Epithelial cell of prostate (primary cell): ENCODE measurements at places on chromosomes 3 and 15.

- DNase-seq, result no peak
Measured at GRCh38 chr15:90106522-90107117, 4.4 kb upstream of the IDH2 start.

DNA sequence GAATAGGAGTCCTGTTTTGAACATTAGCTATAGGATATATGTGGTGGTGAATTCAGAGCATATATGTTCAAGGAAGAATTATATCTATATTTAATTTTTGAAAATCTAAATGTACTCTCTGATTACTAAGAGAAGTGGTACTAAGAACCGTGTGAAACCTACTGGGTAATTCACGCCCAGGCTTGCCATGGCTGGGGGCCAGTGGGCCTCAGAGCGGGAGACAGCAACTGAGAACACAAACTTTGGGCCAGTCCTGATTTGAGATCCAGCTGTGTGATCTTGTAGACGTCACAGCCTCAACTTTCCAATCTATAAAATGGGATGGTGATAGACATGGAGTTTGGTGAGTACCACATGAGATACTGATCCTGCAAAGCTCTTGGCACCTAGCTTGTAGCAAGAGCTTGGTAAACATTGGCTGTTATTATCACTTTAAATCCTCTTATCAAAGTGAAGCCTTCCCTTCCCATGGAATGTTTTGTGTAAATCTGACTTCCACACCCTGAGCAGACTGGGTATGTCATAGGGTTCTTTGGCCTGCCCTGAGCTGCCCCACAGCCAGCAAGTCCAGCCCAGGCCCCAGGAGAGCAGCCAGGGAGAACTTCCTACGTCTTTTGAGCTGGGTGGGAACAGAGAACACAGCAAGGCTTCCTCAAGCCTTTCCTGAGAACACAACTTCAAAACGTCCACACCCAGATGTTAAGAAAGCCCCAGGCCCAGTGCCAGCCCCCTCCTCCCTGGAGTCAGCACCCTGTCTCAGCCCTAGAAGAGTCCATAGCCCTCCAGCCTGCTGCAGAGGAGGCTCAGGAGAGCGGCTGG is 8.2 kb upstream of the PAQR5 start:
- DNase-seq, result no peak

GRCh38 chr3:75262661-75263060 is 401.5 kb upstream of the FRG2C start:
- DNase-seq, result peak; percentile 41

GRCh38 chr3:177599326-177599725 is 402.0 kb upstream of the TBL1XR1 start:
- no peak for DNase-seq

- DNase-seq, result no peak
Measured at GRCh38 chr15:50487287-50487686, 59.2 kb downstream of the USP50 start.

DNA sequence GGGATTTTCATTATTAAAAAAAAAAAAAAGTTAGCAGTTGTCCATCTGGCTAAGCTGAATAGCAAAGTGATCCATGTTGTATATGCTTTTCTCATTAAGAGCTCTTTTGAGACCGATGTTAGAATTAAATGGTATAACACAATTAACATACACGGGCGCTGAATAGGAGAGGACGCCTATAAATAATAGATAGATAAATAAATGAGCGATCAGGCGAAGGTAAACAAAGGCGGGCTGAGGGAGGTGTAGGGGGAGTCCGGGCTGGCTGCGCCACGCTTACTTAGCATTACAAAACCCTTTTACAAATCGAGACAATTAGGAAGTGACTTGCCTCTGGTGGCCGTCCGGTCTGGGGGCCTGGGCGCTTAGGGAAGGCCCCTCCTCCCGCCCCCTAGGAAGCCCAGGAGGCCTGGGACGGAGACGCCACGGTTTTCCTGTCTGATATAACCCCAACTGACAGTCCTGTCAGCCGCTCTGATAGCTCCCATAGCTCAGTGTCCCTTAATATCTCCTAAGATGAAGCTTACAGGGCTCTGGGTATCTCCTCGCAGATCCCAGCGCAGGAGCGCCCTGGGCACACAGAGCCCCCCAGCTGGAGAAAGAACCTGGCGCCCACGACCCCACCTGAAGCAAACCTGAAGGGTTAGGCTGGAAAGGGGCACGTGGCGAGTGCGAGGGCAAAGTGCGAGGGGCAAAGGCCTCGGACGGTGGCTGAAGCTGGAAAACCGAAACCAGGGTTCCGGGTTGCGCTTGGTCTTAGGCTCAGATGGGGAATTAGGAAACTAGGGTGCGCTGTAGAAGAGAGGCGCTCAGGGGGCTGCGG is 3.6 kb downstream of the SOX14 start:
- DNase-seq, result no peak

DNA sequence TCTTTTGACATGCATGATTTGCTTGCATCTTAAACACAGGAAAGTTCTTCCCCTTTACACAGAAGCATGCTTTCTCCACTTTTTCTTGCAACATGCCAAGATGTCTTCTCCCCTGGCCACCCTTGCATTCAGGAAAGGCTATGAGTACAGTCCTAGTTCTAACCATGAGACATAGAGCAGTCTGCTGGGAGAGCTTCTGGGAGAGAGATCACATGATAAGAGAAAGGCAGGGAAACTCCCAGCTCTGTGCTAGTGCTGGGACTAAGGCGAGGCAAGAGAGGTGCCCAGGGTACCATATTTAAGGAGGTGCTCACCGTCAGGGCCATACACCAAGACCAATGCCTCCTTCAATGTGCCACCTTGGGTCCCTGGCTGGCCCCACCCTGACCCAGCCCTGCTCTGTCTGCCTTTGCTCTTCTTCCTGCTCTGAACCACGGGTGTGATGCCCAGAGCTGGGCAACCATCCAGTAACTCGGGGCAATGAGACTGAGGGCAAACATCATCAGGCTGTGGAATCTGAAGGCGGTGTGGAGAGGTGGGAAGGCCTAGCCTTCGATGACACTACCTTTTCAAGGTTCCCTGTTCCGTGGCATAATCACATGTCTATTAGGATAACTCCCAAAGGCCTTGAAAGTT is 77.4 kb upstream of the PRR20G start:
- DNase-seq, result no peak

DNA sequence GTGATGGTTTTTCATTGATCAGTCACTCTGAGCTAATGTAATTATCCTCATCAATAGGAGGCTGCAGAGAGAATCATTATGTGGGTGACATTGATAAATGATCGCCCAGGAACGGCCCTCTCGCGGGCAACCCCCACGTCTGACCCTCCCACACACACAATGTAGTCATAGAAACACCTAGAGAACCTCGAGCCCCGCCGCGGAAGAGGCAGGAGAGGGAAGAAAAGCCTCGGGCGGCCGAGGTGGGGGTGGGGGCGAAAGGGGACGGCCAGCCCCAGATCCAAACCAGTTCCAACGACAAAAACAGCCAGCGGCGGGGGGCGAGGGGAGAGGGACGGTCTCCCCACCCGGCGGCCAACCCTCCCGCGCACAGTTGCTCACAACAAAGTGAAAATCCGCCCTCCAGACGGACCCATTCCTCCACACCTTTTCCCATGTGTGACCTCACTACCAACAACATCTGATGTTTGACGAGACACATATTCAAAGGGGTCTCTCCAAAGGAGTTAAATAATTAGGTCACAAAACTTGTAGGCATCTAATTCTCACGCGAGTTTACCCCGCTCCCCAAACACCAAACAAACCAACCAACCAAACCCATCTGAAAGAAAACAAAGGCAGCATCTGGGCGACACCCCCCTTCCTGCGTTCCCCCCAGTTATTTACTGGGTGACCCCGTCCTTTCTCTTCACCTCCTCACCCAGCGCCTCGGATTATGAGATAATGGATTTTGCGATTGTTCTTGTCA is 213.0 kb downstream of the MEIS2 start:
- DNase-seq, result no peak

- DNase-seq, result no peak
Measured at GRCh38 chr3:142941373-142942123, 21.9 kb downstream of the PAQR9 start.

DNA sequence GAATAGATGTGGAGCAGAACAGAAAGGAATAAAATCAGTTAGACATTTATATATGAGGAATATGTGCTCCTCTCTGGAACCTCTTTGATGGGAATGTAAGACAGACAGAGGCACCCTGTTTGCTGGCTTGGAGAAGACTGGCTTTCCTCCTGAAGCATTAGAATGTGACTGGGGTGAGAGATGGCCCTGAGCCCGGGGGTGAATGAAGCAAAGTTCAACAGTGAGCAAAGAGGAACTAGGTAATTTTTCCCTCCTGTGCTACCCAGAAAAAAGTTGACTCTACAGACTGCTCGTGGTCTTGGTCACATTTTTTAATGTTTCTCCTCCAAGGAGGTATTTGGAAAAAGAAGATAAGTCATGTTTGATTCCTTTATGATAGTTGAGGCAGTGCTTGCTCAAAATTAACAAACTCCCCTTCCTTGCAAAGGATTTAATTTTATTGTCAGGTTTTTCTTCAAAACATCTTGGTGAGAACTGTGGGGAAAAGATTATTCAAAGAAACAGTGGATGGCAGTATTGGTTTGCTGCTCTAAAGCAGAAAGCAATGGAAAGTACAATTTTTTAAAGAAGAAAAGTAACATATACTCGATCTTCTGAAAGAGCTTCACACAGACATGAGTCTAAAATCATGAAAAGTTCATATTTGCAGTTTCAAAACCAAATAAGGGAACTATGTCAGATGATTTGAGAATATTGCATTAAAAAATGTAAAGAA is 370.4 kb upstream of the CDIN1 start:
- DNase-seq, result no peak

- DNase-seq, result no peak
Measured at GRCh38 chr15:101710806-101711205, 13.5 kb downstream of the TARS3 start.

DNA sequence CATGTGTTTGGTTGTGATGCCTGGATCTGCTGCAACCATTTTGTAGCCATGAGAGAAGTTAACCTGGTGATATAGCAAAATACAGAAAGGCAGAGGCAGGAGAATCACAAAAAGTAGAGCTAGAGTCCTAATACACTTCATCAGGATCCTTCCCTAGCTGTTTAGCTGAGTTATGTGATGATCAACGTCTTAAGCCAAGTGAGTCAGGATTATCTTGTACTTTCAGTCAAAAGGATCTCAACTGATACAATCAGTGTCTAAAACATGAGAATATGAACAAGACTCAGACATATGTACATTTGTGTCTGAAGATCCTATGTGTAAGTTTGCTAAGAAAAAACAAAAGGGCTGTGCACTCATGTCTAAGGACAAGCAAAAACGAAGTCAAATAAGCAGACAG is 236.9 kb downstream of the NTRK3 start:
- no peak for DNase-seq

DNA sequence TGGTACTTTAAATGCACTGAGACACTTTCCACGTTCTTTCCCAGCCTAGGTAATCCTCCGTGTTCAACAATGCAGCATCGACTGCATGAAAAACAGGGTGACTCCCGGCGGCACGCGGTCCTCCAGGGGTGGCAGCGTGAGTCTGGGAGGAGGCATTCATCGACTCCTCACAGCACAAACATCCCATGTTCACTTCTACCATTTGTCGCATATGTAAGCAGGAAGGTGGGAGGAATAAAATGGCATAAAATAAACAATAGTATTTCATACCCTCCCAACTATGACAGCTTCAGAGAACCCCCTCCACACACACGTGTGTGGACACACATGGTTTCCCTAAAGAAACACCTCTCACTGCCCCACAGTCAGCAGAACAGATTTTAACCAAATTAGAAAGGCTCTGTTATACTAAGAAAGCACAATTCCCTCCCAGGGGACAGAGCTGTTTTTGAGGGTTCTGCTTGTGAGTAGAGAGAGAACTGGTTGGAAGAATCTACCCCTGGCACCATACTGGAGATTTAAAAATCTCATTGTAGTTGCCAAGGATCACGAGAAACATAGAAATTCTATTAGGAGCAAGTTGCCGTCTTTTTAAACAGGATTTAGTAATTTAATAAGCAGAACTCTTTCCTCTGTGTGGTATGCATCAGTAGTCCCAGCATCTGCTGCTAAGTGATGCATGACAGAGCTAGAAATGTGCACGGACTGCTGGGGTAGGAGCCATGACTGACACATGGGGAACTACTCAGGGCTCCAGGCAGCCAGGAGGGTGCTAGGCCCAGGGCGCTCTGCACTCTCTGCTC is 6.0 kb downstream of the FAM43A start:
- DNase-seq, result no peak

DNA sequence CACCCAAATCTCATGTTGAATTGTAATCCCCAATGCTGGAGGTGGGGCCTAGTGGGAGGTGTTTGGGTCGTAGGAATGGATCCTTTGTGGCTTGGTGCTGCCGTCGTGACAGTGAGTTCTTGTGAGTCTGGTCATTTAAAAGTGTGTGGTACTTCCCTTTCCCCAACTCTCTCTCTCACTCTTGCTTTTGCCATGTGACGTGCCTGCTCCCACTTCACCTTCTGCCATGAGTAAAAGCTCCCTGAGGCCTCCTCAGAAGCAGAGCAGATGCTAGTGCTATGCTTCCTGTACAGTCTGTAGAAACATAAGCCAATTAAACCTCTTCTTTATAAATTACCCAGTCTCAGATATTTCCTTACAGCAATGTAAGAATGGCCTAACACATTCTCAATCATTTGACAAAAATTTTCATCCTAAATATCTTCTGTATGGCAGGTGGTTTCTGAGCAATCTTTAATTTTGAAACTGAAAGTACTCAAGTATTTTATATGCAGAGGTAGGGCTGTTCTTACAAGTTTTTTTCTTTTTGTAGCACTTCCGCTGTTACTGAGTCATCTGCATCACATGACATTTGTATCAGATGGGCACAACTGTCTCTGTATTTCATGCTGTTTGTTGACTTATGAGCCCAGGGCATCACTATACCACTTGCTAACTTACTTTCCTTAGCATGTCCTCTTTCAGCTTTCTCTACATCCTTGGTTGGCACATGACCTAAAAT is 8.8 kb downstream of the RPL39L start:
- DNase-seq, result peak; percentile 53

DNA sequence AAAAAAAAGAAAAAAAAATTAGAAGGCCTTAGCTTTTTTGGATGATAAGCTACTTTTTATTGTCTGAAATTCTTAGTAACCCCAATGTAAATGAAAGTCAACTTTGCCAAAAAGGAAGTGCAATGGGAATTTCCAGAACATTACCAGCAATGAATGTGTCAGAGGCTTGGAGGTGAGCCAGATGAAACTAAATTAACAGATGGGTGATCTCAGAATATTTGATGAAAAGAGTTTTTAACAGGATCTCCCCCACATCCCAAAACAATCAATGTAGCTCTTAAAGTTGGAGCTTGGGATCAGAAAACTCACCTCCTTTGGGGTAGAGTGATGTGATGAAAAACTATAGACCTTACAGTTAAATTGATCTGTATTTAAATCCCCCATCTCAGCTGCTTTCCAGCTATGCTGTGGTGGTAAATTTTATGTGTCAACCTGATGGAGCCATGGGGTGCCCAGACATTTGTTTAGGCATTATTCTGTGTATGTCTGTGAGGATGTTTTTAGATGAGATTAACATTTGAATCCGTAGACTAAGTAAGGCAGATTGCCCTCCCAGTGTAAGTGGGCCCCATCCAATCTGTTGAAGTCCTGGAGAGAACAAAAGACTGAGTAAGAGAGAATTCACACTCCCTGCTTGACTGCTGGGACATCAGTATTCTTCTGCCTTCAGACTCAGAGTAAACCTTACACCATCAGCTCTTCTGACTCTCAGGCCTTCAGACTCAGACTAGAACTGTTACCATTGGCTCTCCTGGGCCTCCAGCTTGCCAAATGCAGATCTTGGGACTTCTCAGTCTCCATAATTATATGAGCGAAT is 84.3 kb upstream of the TNFSF10 start:
- DNase-seq, result peak; percentile 64
